ENCODE measurements at places on chromosomes 5 and 9. TPM values are rescaled to one million over a fixed set of nuclear protein-coding genes. Genes with fewer than 3 reads are reported as not detected.

GRCh38 chr9:86413971-86414880, 60.0 kb upstream of the TUT7 start:
- no peak for DNase-seq

Gene OR1J2
- total RNA-seq, result not detected

DNA sequence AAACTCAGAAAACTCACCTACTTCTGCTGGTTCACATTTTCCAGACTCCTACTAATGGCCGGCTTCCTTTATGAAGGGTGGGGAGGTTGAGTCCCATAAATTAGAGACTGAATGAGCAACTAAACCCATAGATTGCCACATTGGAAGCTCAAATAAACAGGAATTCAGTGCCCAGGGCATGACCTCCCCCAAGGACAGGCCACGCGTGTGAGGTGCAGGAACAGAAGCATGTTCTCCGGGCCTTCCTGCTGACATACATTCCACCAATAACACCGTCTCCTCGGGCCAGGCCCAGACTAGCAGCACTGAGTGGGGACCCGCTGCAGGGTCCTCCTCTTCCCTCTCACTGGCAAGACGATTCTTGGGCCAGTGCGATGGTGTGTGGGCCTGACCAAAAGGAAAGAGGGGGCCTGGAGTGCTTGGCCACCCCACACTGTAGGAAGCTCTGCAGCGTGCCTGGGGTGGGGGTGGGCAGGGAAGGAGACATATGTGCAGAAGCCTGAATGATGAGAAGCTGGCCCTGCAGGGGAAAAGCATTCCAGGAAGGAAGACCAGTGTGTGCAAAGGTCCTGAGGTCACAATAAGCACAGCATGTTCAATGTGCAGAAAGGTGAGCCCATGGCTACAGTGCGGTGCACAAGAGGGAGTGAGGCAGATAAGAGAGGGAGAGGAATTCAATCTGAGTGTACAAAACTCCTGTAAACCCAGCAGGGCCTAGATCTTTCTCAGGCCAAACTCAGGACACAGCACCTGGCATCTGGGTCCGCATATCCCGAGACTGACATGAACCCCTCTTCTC, 12.0 kb downstream of the PTGES start:
- DNase-seq, result no peak

DNA sequence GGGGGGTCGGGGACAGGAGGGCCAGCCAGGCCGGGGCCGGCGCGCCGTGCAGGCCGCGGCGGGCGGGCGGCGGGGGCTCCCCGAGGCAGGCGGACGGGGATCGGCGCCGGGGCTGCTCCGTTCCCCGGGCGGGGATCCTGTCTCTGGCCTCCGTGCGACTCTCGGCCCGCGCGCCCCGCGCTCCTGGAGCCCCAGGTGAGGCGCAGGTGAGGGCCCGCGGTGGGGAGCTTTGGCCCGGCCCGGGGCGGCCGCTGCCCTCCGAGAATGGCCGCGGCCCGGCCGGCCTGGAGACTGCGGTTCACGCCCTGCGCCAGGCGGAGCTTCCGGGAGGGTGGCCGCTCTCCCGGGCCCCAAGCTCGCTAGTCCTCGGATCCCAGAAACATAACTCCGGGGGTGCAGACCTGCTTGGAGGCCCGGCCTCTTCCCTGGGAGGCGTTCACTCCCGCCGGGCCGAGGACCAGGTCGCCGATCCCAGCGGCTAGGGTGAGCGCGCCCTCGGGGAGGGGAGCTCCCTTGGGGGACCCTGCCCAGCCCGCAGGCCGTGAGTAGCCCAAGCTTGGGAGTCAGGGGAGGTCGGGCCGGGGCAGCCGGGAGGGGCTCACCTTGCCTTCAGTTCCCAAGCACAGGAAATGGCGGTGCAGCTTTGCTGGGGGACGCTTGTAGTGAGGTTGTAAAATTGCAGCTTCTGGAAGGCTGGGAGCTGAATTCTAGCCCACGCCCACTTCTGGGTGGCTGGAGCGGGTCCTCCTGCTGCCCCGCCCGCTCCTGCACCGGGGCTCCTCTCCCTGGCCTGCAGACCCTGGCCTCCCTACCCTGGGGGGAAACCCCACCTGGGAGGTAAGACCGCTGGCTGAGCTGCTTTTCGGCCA, 723 bp downstream of the PPP1R26 start:
- DNase-seq, result peak; percentile 45

GRCh38 chr5:172534229-172535107, 80.1 kb upstream of the SH3PXD2B start:
- DNase-seq, result no peak

GRCh38 chr5:32358611-32359010, 45.9 kb upstream of the MTMR12 start:
- DNase-seq, result no peak

GRCh38 chr9:93303806-93304573, 120.1 kb downstream of the WNK2 start:
- peak; percentile 10 for DNase-seq

Gene CTSV
- 68.4 TPM for total RNA-seq

DNA sequence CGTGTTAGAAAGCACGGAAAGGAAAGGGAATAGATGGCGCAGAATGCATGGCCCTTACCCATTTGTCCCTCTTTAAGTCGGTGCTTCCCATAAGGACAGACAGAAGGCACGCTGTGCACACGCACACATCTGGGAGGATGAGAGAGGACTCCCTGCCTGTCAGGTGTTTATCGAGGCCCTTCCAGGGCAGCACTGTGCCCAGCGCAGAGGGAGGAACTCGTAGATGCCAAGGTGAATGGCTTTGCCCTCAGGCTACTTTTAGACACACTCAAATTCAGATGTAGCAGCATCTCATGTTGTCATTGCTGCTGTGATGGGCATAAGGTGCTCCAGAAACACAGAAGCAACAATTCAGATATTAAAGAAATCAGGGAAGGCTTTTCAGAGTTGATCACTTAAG, 70.2 kb upstream of the CTSL start:
- no peak for DNase-seq

Gene CARD6
- 0.24 TPM for total RNA-seq

Gene RASEF
- 6.5 TPM for total RNA-seq

Gene DEPDC1B
- 50.5 TPM for total RNA-seq

GRCh38 chr5:179417016-179417415, 71.8 kb upstream of the ADAMTS2 start:
- DNase-seq, result no peak

Measured in WTC11 (cell line).